ENCODE measurements at places on chromosomes 3 and 15. TPM values are rescaled to one million over a fixed set of nuclear protein-coding genes. Genes with fewer than 3 reads are reported as not detected.

The GRM2 gene
- total RNA-seq = 5.6 TPM

The ITIH3 gene
- total RNA-seq = not detected

The CD200 gene
- not detected for total RNA-seq

DNA sequence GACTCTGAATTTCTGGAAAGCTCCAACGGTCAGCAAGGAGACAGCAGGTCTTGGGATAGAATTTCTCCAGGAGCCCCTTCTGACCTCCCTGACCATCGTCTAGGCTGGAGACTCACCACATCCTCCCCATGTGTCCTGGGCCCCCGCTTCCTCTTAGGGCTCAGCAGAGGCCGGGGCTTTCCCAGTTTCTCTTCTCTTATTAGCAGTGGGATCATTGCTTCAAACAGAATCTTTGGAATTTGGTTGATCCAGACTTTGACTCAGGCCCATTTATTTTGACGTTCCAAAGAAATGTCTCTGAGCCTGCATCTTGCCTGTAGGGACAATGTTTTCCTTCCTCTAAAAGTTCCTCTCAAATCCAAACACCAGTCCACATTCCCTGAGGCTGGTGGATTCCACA is 38.4 kb upstream of the SLC6A6 start:
- no peak for DNase-seq

The RASA2 gene
- total RNA-seq = 99.4 TPM

DNA sequence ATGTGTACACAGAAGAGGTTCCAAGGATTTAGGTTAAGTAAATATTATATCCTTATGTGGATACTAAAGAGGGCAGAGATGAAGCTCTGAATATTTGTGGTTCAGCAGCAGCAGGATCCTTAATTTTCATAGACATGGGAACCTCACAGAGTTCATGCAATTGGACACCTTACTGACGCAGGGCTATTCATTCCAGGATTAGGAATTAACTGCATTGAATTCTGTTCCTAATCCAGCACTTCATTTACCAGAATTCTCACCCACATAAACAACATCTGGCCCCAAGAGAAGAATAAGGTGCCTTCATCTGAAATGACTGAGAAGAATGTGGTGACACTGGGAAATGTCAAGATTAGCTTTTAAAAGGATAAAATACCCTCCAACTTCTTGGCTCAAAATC is 62.4 kb downstream of the ADAMTS9 start:
- DNase-seq = no peak

The GALNT15 gene
- not detected for total RNA-seq

The LTF gene
- 1.1 TPM for total RNA-seq

The DNAH12 gene
- total RNA-seq = 0.11 TPM

- no peak for DNase-seq
Observed at GRCh38 chr15:55696221-55696620, 46.7 kb downstream of the PRTG start.

DNA sequence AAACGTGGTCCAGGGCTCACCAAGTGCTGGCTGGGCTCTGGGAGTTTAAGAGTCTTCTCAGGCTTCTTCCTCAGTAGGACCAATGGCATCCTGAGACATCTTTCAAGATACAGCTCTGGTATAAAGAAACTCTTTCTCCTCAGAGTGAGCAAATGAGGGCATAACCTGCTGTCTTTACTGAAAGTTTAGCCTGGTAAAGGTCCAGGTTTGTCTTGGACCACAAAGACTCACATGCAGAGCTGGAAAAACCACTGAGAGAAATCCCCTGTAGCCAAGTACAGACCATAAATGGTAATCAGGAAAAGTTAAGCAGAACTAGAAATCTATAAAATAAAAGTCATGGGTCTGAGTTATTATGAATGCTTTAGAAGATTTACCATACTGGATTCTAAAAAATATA is 23.1 kb downstream of the CD47 start:
- no peak for DNase-seq

DNA sequence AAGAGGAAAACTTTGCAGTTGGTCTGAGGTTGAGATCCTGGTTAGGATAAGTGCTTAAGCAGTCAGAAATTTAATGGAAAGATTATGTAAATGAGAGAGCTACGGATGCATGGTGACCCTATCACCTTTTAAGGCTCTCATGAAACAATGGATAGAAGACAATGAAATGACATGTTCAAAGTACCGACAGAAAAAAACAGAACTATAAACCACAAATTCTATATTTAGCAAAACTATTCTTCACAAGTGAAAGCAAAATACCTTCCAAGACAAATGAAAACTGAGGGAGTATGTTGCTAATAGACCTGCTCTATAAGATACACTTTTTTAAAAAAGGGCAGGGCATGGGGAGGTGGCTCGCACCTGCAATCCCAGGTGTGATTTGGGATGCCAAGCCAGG is 32.2 kb downstream of the DNAAF4 start:
- DNase-seq = no peak

The SLC22A14 gene
- not detected for total RNA-seq

- peak; percentile 90 for DNase-seq
Observed at GRCh38 chr15:78034495-78035191, 42.9 kb downstream of the TBC1D2B start.

The SUCNR1 gene
- 0.19 TPM for total RNA-seq

- DNase-seq = no peak
Observed at GRCh38 chr3:170002231-170002630, 35.6 kb upstream of the GPR160 start.

DNA sequence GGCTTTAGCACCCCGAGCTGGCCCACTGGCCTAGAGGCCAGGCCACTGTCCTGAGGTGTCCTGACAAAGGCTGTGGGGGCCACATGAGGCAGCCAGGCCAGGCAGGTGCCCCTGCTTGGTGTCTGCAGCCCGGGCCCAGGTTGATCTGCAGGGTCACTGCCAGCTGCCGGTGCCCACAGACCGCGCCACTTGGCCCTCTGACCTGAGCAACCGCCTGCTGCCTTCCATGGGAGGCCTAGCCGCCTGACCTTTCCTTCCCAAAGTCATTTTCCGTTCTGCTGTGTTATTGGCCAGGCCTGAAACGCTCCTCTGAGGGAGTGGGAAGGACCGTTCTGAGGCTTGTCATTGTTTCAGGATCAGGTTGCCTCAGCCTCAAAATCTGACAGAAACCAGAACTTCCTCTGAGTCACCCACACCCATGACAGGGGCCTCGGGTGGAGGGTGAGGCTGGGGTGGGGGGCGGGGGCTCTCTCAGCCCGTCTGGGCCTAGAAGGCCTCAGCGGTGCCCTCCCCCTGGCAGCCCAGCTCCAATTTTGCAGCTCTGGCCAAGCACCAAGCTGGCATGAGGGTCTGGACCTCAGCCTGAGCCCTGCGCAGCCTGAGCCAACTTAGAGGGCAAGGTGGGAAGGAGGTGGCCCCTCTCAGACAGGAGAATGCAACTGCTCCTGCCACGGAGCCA is 140.7 kb upstream of the MEF2A start:
- DNase-seq = peak; percentile 59

DNA sequence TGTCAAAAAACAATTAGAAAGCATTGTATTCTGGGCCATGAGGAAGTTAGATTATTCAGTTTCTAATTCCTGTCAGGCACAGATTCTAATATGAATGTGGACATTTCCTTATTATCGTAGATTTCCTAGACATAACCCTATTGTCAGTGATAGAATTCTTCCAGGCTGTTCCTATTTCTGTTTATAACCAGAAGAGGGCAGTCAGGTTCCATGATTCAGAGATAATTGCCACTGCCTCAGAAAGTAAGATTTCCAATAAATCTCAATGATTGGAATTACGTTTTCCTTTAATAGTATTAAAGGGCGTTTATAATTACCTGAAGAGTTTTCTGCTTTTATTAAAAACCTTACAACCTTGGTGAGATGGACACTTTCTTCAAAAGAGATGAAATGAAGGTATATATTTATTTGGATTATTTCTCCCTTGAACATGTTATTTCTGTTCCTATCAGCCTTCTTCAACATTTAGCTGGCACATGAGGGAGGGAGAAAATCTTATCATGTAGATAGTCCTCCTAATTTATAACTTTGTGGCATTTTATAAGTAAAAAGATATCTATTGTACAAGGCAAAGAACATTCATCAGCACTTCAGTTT is 439.2 kb downstream of the MCTP2 start:
- DNase-seq = no peak

- peak; percentile 20 for DNase-seq
Observed at GRCh38 chr3:160343132-160343531, 55.9 kb downstream of the IFT80 start.

DNA sequence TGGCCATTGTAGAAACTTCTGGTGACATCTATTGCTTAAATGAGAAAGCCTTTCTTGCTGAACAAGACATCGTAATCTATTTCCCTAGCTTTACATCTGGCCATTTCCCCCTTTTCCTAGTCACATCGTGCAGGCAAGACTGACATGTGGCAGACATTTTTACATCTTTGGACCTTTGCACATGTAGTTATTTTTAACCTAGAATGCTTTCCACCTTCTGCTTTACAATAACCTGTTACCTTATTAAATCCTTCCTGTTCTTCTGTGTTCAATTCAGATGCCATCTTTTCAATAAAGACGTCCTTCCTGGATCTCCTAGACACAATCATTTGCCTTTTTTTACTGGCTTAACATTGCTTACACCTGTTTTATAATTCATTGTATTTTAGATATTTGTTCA is 343.3 kb downstream of the DIPK2A start:
- DNase-seq = no peak

The RTF1 gene
- total RNA-seq = 53.1 TPM

DNA sequence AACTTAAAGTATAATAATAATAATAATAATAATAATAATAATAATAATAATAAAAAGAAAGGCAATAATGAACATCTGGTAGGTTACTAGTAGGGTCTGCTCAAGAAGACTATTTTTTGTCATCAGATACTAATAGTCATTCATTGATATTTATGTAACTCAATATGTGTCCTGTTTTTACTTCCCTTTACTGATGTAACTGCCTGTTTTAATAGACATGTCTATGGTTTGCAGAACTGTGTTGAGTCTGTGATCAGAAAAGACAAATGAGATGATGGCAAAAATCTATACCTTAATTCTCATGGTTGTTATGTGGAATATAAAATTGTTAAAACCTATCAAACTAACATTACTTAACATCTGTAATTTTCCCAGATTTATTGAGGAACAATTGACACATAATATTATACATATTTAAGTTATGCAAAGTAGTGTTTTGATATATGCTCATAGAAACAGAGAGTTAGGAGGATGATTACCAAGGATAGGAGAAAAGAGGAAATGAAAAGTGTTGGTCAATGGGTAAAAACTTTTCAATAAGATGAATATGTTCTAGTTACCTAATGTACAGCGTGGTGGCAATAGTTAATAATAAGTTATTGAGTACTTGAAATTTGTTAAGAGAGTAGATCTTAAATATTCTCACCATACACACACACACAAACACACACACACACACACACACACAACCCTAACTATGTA is 699.4 kb downstream of the ZPLD1 start:
- no peak for DNase-seq

GRCh38 chr15:29312387-29312786 is 42.8 kb upstream of the NSMCE3 start:
- no peak for DNase-seq

The RASGRF1 gene
- not detected for total RNA-seq

DNA sequence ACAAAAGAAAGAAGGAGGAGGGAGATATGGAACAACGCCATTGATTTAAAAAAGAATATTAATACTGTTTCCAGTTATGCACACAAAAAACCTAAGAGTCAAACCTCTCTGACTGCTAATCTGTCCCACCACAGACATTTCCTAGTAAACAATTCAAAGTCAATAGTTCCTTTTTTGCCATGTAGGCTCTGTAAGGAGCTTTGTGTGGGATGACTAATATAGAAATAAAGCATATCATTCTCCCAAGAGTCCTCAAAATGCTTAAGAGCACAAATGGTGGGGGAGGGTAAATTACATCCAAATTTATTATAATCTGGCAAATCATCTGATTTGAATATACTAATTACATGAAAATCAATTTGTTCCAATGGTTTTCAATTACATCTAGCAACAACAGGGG is 155.9 kb upstream of the CNTN4 start:
- DNase-seq = no peak

GRCh38 chr15:85475711-85476110 is 95.3 kb downstream of the AKAP13 start:
- no peak for DNase-seq

DNA sequence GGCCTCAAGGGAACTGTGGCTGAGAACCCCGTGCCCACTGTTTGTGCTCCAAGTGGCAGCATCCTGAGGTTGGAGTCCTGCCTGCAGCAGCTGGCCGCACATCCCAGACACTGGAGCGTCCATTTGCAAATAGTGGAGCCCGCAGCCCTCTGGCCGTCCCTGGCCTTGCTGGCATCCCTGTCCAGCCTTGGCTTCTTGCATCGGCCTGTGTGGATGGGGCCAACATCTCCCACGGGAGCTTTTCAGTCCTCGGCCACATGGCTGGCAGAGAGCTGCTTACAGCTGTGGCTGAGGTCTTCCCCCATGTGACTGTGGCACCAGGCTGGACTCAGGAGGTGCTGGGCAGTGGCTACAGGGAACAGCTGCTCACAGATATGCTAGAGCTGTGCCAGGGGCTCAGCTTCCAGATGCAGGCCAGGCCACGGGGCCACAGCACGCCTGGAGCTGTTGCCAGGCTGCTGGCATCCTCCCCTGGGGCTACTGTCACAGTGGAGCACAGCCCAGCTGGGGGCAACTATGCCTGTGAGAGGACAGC is 71.2 kb downstream of the FAM43A start:
- DNase-seq = no peak

GRCh38 chr3:37779289-37780152 is 82.2 kb upstream of the CTDSPL start:
- DNase-seq = peak; percentile 63

- no peak for DNase-seq
Observed at GRCh38 chr3:120143676-120144075, 49.4 kb upstream of the GSK3B start.

DNA sequence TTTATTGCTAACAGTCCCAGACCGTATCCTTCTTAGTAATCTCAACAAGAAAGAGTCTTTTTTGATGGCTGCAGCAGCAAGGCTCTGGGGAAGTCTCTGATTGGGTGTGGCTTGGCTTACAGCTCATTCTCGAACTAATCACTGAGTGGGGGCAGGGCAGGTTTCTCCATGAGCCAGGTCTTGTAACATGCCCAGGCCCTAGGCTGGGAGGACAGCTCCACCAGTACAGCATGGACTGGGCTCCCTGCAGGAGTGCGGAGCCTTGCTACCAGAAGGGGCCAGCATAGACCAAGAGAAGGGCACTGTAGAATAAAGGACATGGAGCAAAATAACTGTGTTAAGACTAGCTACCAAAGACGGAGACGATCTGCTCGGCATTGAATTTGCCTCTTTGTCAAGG is 7.2 kb downstream of the CD276 start:
- DNase-seq = no peak

- DNase-seq = no peak
Observed at GRCh38 chr3:191120447-191121298, 78.4 kb upstream of the OSTN start.

The ZBTB47 gene
- total RNA-seq = 3.0 TPM

DNA sequence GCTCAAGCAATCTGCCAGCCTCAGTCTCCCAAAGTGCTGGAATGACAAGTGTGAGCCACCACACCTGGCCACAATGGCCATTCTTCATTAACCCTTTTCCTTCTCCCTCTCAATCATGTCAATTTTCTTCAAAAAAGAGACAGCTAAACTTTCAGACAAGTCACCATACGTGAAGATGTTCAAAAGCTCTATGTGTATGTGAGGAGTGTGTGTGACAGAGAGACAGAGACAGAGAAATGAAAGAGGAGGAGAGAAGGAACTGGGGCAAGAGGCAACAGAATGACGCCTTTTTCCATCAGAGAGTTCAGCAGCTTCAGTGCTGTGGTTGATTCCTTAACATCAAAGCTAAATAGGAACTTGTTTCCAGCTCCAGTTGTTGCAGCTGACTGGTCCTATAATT is 27.4 kb downstream of the OSBPL10 start:
- DNase-seq = no peak

Data from natural killer cell (primary cell).